Astrocyte of the cerebellum (primary cell): ENCODE measurements at places on chromosomes 12 and 14.

- no peak for DNase-seq
Measured at GRCh38 chr14:77808250-77808649, 8.3 kb downstream of the ADCK1 start.

DNA sequence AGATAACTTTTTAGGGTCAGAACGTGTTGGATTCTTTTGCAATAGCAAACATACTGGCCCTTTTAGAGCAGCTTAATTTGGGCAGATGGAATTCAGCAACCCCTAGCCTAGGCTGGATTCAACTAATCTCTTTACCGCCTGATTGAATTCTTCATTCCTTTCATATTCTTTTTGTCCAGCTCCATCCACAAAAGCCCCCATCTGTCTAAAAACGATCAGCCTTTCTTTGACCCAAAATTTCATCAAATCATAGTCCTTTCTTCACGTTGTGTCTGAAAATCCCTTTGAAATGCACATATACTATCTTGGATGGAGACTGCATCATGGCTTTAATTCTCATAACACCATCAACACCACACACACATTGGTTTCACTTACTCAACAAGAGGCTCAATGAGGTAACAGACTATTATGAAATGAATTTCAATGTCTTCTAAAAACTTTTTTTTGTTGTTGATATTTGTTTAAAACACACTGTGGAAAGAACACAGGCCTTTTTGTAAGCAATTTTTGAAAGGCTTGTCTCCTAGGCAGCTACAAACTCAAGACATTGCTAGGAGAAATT is 128.0 kb upstream of the EEA1 start:
- no peak for DNase-seq

DNA sequence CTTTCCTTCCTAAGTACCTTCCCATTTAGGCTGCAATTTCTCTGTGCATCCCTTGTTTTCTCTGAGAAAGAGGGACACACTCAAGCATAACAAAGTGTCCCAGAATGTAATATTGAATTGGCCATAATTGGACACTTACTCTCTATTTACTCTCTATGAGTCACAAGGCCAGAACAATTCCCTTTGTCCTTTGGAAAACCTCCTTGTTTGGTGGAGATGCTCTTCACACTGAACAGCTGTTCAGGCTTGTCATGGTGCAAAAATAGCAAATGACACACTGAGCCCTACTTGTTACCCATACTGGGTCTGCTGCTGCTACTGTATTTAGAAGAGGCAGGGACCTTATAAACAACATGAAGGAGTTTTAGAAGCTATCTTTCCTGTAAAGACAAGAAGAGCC is 1590.5 kb upstream of the TMEM132C start:
- DNase-seq, result no peak

- DNase-seq, result no peak
Measured at GRCh38 chr14:64053694-64054669, 201.2 kb downstream of the SYNE2 start.

GRCh38 chr12:63894132-63894531 is 49.6 kb downstream of the SRGAP1 start:
- DNase-seq, result no peak

DNA sequence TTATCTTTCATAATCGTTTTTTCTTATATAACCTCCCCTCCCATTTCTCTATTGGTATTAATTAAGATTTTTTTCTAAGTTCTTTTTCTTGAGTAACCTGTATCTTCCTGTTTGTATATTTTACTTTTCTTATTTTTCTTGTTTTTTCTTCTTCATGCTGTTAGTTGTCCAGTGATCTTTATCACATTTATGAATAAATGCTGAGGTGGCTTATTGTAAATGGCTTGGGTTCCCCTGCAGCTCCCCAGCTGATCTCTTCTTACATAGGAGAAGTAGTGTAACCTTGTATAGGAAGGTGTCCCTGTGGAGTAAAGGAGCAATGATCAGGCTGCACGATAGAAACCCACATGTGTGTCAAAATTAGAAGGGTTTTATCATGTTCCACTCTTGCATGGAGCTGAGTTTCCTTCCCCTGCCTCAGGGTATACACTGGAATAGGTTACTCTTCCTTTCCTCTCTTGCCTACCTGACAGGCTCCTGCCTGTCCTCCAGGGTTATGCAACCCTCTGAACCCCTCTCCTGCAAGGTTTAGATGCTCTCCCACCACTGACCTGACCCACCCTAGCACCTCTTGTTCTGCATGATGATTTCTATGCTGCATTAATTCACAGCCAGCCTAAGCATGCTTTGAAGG is 334.8 kb upstream of the RGS6 start:
- no peak for DNase-seq

DNA sequence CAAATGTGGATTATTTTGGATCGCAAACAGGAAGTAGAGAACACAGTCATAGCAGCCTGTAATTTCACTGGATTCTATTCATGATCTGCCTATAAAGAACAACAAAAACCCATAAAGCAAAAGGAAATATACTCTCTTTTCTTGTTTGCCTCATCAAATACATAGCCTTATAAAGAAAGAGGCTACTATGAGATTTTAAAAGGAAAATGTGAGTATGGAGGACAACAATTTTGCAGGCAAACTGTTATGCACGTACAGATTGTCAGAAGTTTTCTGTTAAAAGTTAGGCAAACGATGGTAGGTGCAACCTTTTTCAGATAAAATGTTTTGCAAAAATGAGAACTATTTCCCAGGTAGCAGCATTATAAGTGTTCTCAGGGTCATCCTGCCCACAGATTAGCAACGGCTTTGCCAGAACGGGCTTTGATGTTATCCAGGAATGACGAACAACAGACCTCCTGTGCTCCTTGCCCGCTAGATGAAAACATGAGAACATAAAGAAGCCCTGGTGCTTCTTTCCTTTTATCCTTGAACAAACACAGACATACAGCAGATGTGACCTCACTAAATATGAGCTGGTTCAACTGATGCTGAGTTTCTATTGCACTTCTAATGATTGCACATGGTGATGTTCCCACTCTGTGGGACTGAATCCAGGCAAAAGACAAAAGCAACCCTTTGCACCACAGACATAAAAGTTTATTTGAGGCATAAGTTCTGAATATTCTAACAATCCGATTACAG is 88.1 kb downstream of the ITPR2 start:
- DNase-seq, result peak; percentile 75

DNA sequence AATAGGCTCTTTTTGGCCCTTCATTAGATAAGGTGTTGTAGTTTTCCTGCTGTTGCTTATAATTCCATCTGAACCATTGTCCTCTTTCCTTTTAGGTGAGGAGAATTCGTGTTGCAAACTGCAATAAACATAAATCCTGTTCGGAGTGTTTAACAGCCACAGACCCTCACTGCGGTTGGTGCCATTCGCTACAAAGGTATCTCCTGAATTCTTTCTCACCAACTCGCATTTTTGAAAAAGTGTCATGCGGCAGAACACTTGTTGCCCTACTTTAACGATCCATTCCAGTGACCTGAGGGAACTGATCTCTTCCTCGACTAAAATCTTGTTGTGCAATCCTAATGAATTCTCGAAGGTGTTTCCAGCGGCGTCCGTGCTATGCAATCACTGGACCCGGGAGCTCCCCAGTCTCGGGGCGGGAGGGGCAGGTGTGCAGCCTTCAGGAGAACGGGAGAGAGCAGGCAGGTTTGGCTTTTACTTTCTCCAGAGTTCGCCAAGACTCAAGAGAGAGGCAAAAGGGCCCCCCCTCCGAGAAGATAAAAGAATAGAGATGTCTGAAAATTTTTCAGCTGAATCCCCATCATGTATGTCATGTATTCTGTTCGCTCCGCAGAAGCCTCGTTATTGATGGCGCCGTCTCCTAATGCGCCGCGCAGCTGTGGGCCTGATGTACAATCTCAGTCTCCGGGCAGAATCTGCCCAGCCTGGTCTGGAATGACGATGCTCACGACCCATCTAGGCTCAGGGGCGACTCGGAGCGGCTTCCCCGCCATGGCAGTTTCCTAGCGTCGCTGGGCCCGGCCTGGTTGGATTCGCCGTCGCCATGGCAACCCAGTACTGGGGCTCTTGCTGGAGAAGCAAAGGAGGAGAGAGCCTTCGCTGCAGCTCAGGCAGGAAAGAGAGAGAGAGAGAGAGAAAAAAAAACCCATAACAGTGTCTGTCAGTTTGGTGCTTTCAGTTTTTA is 38.2 kb downstream of the PLXNC1 start:
- DNase-seq, result peak; percentile 8

DNA sequence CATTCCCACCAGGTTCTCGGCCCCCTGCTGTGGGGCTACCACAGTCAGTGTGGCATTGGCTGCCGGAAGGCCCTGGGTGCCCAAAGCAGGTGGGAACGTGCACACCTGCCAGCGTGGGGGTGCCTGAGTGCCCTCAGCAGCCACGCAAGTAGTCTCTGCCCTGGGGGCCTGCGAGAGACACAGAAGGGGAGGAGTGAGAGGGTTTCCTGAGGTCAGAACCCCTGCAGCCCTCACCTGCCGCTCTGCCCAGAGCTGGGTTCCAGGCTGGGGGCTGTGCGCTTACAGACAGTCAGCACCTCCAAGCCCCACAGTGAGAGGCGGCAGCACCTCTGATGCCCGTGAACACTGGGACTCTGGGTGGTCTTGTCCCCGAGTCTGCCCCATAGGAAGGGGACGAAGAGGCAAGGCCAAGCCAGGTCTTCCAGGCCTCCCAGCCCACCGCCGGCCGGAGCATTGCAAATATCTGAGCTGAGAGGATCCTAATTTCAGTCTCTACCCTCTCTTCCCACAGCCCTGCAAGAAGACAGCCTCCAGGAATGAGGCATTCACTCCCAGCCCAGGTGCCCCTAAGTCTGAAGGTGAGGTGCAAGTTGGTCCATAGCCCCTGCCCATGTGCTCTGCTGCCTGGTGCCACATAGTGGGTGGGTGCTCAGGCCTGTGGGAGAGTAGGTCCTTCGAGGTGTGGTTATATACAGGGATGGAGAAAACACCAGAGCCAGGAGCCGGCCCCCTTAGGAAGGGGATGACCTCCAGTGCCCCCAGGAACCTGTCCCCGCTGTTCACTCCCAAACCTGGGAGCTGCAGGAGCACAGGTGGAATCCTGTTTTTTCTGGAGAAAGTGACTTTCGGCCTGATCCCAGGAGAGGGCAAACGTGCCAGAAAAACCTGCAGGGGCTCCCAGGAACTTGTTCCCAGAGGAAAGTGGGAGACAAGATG is 291.1 kb upstream of the RTL1 start:
- no peak for DNase-seq

DNA sequence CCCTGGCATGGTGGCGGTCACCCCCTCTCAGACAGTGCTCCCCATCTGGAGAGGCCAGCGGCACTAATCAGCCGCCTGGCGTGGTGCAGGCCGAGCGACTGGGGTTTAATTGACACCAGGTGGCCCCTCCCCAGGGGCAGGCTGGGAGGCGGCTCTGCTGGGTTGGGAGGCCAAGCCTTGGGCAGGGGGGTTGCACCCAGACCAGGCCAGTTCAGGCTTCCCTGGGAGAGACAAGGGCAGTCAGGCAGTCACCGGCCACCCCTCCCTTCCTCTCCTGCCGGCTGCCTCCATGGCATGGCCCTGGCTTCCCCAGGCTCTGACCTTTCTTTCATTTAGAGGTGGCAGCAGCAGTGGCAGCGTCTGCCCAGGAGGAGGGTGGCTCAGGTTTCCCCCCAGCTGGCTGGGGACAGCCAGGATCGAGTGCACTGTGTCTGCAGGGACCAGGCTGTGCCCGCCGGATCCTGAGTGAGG is 78.1 kb upstream of the NOS1 start:
- DNase-seq, result no peak

DNA sequence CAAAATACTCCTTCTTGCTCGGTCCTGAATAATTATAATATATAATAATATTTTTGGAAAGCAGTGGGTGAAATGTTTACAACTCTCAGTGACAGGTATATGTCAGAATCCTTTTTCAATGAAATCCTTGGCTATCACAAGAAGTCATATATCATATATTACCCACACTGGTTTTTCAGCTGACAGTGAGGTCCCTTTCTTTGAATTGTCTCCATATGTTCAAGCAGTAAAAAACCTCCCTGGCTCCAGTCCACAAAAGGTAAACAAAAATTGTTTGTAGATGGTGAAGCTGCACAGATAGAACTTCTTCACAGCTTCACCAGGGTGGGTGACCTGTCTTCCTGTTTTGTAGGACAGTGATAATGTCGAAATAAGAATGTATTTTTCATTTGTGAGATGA is 44.0 kb downstream of the A2ML1 start:
- no peak for DNase-seq
